Activated T-helper 1 cell treated with anti-CD3 and anti-CD28 coated beads, Interleukin-12 subunit alpha, Interleukin-12 subunit beta, Interleukin-2, Interleukin-4 antibody, amounts not matched to agents 30 ng/mL and 10 ng/mL and 1 ng/mL, durations not matched to agents 14 hours and 24 hours and 36 hours (primary cell): ENCODE measurements at places on chromosomes 3 and 15. TPM values are rescaled to one million over a fixed set of nuclear protein-coding genes. Genes with fewer than 3 reads are reported as not detected.

AMIGO3 gene
- total RNA-seq, result 0.39 TPM in 1 of 2 replicates, not detected in the other

LNP1 gene
- 2.4 and 2.6 TPM in 2 replicates for total RNA-seq

- DNase-seq, result no peak
- no peak overlapping the region for H3K4me3 ChIP-seq
- H3K27me3 ChIP-seq, result no peaks in the 10 kb centered on the region
- no peaks in the 10 kb centered on the region for H3K4me1 ChIP-seq
- H3K27ac ChIP-seq, result no peak overlapping the region
- H3K36me3 ChIP-seq, result peaks cover 33% of the 10 kb centered on the region
Observed at GRCh38 chr15:49904296-49904695, 214.7 kb downstream of the ATP8B4 start.

DNA sequence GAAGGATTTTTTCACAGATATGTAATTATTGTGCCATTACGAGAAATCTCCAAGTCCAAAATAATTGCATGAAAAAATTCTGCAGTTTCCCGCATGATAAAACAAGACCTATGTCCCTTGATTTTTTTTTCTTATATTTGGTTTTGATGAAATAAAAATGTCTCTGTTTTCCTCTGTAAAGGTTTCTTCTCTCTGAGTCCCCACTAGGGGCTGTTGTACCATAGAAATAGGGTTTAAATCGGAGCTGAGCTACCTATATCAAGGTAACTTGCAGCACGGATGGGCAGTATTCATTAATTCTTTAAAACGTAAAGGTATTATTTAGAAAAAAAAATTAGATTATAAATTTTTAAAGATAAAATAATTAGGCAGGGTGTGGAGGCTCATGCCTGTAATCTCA, 66.6 kb upstream of the IGF1R start:
- H3K27ac ChIP-seq, result no peak overlapping the region
- no peaks in the 10 kb centered on the region for H3K36me3 ChIP-seq
- no peak overlapping the region for H3K4me3 ChIP-seq
- peaks cover 5% of the 10 kb centered on the region for H3K4me1 ChIP-seq
- H3K27me3 ChIP-seq, result peaks cover 43% of the 10 kb centered on the region

CEMIP gene
- 0.03 and 0.05 TPM in 2 replicates for total RNA-seq

SLC6A1 gene
- total RNA-seq, result not detected in 2 replicates

GRCh38 chr15:46670258-46670657, 1035.4 kb downstream of the SQOR start:
- H3K27me3 ChIP-seq, result no peaks in the 10 kb centered on the region
- no peaks in the 10 kb centered on the region for H3K4me1 ChIP-seq
- no peaks in the 10 kb centered on the region for H3K36me3 ChIP-seq
- no peak for DNase-seq
- H3K27ac ChIP-seq, result no peak overlapping the region
- H3K4me3 ChIP-seq, result no peak overlapping the region

DNA sequence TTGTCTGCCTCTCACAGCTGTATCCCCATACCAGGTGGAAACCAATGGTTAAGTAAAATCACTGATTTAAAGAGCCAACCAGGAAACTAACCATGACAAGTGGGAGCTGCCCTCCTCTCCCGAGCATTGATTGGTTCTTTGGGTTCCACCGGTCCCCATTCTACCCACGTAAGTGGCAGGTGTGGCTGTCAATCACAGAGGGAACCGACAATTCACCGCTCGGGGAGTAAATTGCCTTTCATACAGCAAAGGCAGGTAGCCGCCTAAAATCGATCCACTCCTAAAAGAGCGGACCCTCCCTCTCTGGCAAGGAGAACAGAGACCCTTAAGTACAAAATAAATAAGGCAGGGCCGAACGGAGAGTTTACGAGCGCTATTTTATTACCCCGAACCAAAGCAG, 1.2 kb downstream of the ERC2 start:
- H3K4me3 ChIP-seq, result peak overlapping the region; percentile 62
- no peak overlapping the region for H3K27ac ChIP-seq
- peaks cover 7% of the 10 kb centered on the region for H3K4me1 ChIP-seq
- peaks cover 57% of the 10 kb centered on the region for H3K27me3 ChIP-seq
- H3K36me3 ChIP-seq, result no peaks in the 10 kb centered on the region

DNA sequence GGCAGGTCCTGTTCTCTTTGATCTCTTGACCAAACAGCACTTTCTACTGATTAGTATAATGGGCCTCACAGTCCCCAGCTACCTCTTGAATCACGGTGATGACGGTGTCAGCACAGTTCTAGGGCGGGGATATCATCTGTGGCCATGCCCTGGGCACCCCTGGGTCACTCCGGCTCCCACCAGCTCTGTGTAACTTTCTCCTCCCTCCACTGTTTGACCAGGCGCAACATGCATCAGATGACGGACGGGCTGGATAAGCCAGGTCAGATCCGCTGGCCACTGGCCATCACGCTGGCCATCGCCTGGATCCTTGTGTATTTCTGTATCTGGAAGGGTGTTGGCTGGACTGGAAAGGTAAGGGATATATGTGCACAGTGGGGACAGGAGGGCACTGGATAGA, 29.6 kb downstream of the SLC6A1 start:
- no peaks in the 10 kb centered on the region for H3K4me1 ChIP-seq
- no peaks in the 10 kb centered on the region for H3K36me3 ChIP-seq
- DNase-seq, result no peak
- no peak overlapping the region for H3K27ac ChIP-seq
- peaks cover 3% of the 10 kb centered on the region for H3K27me3 ChIP-seq

CCR9 gene
- not detected in 2 replicates for total RNA-seq

- H3K4me1 ChIP-seq, result no peaks in the 10 kb centered on the region
- no peak overlapping the region for H3K4me3 ChIP-seq
- DNase-seq, result no peak
- no peak overlapping the region for H3K27ac ChIP-seq
- H3K36me3 ChIP-seq, result no peaks in the 10 kb centered on the region
- H3K27me3 ChIP-seq, result peaks cover 8% of the 10 kb centered on the region
Observed at GRCh38 chr3:186319945-186320344, 42.1 kb downstream of the DGKG start.
